Pancreas (tissue), 10 donors: ENCODE measurements at places on chromosomes 12 and 14. TPM values are rescaled to one million over a fixed set of nuclear protein-coding genes. Genes with fewer than 3 reads are reported as not detected.

The FOXG1 gene
- total RNA-seq: not detected

The CACNA1C gene
- 2.1 TPM for total RNA-seq

DNA sequence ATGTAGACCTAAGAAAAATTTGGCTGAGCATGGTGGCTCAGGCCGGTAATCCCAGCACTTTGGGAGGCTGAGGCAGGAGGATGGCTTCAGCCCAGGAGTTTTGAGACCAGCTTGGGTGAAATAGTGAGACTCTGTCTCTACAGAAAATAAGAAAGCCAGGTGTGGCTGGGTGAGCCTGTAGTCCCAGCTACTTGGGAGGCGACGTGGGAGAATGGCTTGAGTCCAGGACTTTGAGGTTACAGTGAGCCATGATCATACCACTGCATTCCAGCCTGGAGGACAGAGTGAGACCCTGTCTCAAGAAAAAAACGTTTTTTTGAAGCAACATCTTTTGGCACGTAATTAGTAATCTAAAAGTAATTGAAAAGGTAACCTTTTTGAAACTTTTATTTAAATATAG, 70.9 kb downstream of the FERMT2 start:
- no peak for DNase-seq

The SYNDIG1L gene
- total RNA-seq: not detected

- no peak for DNase-seq
These were observed 21.6 kb downstream of the SPATS2 start for GRCh38 chr12:49388682-49389386.

The RNFT2 gene
- 0.87 TPM for total RNA-seq

The IL26 gene
- not detected for total RNA-seq

DNA sequence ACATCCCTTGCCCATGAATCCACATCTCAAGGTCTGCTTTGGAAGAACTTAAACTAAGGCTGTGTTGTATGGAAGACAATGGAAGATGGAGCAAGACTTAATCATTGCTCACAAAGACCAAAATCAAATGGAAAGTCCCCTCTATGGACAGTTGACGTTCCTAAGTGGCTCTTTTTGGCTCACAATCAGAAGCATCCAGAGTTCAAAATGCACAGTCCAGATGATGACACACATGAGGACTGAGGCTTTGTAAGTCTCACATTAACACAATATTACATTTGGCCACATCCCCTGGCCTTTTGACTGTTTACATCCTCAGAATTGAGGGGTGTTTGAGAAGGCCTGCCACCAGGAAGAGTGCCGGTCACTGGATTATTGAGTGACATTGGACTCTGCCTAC, 122.3 kb upstream of the CPM start:
- no peak for DNase-seq

- no peak for DNase-seq
These were observed 14.7 kb upstream of the SELPLG start for GRCh38 chr12:108648371-108648770.

GRCh38 chr14:77023001-77023996, 5.2 kb downstream of the IRF2BPL start:
- DNase-seq: peak; percentile 81

The TCL1B gene
- total RNA-seq: not detected

- DNase-seq: peak; percentile 76
These were observed 30.1 kb upstream of the PPP2R5C start for GRCh38 chr14:101731187-101732080.

DNA sequence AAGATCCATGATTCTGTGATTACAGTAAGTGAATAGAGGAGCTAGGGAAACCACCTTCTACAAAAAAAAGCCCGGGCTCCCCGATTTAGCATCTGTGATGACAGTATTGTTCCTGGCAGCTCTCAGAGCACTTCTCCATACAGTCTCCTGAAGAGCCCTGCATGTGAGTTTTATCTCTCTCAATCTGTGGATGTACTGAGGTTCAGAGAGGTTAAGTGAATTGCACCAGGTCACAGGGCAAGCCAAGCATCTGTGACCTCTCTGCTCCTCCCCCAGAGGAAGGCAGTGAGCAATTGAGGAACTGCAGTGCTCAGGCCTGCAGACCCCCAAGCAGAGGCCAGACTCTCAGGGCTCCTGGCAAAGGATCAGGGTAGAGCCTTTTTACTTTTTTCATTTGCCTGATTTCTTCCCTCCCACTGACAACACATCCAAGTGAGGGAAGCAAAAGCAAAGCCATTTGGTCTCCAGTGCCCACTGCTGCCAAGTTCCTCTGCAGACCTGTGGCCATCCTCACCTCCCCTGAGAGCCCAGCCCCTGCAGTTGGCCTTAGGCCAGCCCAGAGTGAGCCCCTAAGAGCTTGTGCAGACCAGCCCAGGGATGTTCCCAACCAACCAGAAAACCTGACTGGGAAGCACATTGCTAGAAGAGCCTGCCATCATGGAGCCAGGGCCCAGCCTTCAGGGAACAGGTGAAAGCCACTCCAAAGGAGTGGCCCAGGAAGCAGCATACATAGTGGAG, 47.6 kb upstream of the PNMA1 start:
- DNase-seq: no peak

DNA sequence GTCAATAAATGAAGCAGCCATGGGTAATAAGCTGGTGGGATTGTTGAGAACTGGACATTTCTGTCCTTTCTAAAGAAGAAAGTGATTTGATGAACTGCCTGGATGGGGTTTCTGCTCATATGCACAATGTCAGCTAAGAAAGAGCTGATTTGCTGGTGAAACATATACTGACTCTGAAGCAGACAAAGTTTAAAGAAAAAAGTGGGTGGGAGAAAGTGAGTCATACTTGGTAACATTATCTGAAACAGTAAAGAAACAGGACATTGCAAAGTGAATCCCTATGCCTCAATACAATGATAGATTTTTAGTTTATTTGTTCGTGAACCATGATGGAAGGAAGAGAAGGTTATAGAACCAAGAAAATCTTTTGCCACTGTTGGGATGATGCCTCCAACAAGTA, 95.6 kb upstream of the DNM1L start:
- no peak for DNase-seq

DNA sequence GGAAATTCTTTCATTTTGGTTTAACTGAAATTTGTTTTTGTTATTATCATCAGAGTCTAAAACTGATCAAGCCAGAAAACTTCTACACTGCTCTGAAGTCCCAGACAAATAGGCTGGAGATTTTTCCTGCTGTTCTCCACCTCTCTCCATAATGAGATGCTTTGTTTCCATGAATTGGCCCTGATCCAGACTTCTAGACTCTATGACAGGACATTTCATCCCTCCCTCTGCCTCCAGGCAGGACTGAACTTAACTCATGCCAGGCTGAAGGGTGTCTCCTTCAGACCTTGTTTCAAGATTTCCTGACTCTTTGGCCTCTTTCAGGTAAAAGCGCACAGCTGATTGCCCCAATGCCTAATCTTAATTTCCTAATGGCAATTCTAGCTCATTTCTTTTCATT, 69.1 kb upstream of the HOXC13 start:
- no peak for DNase-seq

DNA sequence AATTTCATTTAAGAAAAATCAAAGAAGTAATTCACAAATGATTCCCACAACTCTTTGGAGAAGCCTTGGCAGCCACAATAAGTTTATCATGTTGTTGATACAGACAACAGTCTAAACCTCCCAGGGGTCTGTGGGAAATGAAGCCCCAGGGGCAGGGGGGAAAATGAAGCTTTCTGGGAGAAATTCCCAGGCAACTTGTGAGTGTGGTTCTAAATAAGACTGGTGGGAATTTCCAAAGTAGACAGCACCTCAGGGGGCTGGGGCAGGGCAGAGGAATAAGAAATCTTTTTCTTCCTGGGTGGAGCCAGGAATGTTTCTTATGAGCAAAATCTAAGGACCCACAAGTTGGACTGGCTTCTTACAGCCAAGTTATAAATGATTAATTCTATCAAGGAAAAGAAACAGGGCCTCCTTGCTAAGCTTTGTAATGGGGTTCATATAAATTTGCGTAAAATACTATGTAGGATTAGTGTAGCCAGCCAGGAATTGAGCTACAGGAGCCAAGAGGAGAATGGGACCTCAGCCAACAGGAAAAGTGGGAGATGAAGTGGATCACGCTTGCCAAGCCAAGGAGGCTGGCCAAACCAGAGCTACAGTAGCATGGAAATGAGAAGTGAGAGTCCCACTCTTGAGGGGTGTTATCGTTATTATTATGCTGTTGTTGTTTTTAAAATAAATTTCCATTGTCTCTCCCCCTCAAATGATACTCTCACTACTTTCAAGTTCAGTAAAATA, 182.9 kb upstream of the FAR2 start:
- DNase-seq: no peak

The RASAL1 gene
- 1.3 TPM for total RNA-seq

- DNase-seq: no peak
These were observed 954 bp upstream of the SLC39A2 start for GRCh38 chr14:20998139-20998538.

- no peak for DNase-seq
These were observed 1.2 kb upstream of the SIVA1 start for GRCh38 chr14:104751539-104752422.

GRCh38 chr14:57736391-57736790, 129.5 kb downstream of the SLC35F4 start:
- no peak for DNase-seq

DNA sequence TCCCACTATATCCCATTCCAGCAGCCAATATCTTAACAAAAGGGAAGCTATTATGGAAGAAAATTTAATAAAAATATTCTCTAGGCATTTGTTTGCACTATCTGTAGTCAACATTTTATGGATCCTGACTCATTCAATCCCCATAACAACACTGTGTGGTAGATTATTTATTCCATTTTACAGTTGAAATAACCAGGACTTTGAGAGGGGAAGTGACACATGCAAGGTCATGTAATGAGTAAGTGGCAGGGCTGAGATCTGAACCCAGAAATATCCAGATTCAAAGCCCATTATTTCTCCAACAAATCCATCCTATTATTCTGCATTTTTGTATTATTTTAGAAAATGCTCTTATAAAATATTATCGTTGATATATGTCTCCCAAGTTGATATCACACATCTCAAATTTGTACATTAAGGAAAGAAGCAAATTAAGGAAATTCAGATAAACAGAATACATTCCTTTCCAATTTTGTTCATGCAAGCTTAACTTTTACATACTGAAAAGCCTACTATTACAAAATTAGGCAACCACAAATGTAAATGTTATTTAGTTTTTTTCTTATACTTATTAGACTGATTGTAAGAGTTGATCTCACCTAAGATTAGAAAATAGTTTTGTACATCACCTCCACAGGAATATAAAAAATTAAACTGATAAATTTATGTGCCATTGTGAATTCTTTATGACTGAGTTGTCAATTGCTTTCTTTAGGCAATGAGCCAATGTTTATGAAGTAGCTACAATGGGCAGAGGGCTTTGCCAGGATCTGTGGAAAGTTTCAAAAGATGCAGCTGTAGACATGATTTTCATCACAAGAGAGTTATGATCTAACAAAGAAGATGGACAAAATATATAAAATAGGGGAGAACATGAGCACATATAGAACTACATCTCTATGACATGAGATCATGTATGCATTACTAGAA, 55.1 kb upstream of the E2F7 start:
- DNase-seq: no peak

DNA sequence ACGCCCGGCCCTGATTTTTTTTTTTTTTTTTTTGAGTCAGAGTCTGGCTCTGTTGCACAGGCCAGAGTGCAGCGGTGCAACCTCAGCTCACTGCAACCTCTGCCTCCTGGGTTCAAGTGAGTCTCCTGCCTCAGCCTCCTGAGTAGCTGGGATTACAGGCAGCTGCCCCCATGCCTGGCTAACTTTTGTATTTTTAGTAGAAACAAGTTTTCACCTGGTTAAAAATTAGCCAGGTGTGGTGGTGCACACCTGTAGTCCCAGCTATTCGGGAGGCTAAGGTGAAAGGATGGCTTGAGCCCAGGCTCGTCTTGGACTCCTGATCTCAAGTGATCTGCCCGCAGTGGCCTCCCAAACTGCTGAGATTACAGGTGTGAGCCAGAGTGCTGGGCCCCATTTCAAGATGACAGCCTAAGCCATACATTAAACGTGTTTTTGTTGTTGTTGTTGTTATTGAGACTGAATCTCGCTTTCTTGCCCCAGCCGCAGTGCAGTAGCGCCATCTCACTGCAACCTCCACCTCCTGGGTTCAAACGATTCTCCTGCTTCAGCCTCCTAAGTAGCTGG, 42.7 kb upstream of the EAPP start:
- DNase-seq: no peak

The ANKRD33 gene
- total RNA-seq: not detected

- no peak for DNase-seq
These were observed 50.1 kb downstream of the ANAPC7 start for GRCh38 chr12:110353211-110353965.

- peak; percentile 91 for DNase-seq
These were observed 809 bp downstream of the PRKD1 start for GRCh38 chr14:29926701-29927375.

DNA sequence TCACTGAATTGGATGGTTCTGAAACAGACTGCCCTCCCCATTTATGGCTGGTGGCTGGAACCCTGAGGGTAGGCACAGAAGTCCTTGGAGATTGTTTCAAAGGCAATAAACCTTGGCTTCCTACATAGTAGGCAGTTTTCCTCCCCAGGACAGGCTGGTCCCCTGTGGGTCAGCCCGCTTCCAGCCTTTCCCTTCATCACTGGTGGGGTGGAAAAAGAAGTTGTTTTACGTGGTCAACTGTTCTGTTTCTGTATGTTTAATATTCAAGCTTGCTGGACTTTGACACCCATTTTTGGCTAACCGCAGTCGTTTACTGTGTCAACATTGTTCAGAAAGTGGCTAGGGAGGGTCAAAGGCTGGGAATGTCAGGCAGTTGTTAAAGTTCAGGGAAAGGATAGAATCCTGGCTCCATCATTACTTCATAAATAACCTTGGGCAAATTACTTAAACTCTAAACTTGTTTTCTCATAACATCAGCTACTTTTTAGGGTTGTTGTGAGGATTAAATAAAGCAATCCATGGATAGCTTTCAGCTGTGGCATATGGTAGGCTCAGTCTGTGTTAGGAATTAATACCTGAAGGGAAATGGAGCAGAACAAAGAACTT, 2.4 kb downstream of the KLHDC2 start:
- DNase-seq: peak; percentile 65

The NKX2-8 gene
- not detected for total RNA-seq

The OR10P1 gene
- not detected for total RNA-seq

DNA sequence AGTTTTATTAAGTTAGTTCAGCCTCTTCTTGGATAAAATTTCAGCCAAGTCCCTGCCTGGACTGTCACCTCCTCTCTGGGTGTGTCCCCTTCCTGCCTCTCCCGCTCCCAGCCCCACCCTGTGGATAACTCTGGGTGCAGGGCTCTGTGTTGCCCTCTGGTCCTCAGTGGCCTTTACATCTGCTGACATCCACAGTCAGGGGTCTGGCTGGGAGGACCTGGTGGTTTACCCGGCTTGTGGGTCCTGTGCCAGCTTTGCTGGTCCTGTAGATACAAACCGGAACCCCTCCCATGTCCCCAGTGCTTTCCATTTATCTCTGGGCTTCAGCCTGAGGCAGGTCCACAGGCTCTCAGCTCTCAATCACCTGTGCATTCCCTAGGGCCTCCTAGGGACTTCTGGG, 28.9 kb upstream of the PLEKHG3 start:
- no peak for DNase-seq

- DNase-seq: no peak
These were observed 4.4 kb upstream of the FAM186B start for GRCh38 chr12:49609875-49610154.
